ENCODE measurements at places on chromosomes 16 and 17.
A peak's percentile ranks its signal among the peaks of the same experiment; 100 is the strongest.

- DNase-seq = no peak
Observed at GRCh38 chr17:78974635-78975591, 4.8 kb downstream of the LGALS3BP start.

DNA sequence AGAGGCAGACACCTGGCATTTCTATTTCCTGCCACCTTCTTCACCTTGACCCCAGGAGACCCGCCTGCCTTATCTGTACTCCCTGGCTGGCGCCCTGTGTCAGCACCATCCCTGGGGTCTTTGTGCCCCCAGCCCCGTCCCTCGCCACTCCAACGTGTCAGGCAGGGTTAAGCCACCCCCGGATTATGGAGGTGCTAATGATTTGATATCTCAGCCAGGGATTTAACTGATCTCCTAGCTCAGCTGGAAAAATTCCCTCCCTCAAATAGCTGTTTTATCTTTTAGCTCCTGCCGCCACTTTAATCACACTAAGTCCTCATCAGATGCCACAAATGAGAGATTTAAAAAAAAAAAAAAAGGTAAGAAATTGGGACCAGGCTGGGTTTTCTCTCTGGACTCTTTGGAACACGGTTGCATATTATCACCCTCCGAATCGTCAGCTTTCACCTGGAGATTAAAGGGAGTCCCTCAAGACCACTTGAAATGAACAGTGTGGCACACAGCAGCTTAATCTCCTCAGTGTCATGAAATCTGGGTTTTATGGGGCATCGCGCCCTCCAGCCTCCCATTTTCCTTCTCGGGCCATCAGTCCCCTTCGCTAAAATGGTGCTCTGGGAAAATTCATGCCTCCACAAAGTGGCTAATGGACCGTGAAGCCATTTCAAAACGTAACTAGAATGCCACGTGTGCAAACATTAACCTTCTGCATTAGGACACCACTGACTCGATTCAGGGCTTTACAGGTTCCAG is 26.2 kb upstream of the WFDC1 start:
- no peak for DNase-seq

GRCh38 chr16:83666449-83666848 is 141.3 kb upstream of the HSBP1 start:
- no peak for DNase-seq

DNA sequence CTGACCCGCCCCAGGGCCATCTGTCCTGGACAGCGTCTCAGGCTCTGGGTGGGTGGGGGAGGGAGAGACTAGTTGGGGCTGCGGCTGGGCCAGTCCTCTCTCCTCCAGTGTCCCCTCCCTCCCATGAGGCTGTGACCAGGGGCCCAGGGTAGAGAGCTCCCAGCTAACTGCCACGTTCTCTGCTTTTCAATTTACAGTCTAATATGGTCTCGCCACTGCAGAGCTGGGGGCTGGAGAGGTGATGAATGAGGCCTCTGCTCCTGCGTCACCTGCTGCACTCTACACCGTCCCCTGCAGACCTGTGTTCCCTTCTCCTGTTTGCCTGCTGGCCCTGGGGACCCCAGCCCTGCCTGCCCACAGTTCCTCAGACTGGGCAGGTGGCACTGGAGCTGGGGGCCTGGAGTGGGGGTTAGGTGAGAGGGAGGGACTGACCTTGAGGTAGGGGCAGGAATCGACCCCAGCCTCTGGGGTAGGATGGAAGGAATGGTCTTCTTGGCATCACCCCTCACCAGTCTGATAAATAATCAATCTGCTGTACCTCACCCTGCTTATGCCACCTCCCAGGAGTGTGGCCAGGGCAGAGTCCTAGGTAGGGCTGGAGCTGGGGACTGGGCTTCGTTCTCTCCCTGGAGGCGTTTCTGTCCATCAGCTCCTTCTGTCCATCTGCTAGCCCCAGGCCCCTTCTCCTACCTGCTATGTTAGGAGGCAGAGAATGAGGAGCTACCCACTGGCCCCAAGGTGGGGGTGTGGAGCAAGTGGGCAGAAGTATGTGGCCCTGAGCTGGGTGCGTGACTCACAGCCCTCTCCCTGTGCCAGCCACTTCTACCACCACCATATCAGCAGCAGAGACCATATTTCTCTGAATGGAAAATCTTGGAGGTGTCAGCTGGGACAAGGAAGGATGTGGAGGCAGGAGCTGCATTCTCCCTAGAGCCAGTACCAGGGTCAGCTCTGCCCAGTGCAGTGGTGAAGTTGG is 12.9 kb downstream of the SEZ6 start:
- peak; percentile 25 for DNase-seq

- DNase-seq = peak; percentile 77
Observed at GRCh38 chr16:31471875-31472708, at the start of gene TGFB1I1. TGFB1I1 (plus strand) TSS chr16:31472152; CDS start chr16:31472189, 37 bp downstream.

DNA sequence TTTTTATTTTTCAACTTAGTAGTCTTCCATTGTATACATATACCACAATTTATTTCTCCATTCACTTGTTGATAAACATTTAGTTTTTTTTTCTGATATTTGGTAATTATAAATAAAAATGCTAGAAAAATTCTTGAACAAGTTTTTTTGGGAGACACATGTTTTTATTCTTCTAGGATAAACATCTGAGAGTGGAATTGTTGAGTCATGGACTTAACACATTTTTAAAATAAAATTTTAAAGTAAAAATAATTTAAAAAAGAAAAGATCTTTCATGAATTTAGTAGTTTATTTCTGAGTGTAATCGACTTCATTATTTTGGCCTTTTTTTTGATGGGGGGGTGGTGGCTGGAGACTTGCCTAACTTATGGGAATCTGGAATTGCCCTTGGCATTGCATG is 391.1 kb downstream of the KCNJ2 start:
- no peak for DNase-seq

DNA sequence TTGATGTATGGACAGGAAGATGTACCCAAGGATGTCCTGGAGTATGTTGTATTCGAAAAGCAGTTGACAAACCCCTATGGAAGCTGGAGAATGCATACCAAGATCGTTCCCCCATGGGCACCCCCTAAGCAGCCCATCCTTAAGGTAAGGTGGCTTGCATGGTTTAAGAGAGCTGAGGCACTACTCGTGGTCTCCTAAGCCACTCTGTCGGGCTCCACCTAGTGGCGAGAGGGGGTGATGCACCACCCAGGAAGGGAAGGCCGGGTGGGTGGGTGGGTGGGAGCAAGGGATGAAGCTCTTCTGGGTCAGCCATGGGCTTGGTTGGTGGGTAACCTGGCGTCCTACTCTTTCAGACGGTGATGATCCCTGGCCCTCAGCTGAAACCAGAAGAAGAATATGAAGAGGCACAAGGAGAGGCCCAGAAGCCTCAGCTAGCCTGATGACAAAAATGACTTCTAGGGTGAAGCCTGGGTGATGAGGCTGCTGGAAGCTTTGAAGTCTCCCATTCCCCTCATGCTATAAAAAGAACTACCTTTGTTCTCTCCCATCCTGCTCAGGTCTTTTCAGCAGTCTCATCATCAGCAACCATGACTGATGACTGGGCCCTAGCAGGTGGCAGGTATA is 21.5 kb downstream of the GPR179 start:
- DNase-seq = peak; percentile 78

DNA sequence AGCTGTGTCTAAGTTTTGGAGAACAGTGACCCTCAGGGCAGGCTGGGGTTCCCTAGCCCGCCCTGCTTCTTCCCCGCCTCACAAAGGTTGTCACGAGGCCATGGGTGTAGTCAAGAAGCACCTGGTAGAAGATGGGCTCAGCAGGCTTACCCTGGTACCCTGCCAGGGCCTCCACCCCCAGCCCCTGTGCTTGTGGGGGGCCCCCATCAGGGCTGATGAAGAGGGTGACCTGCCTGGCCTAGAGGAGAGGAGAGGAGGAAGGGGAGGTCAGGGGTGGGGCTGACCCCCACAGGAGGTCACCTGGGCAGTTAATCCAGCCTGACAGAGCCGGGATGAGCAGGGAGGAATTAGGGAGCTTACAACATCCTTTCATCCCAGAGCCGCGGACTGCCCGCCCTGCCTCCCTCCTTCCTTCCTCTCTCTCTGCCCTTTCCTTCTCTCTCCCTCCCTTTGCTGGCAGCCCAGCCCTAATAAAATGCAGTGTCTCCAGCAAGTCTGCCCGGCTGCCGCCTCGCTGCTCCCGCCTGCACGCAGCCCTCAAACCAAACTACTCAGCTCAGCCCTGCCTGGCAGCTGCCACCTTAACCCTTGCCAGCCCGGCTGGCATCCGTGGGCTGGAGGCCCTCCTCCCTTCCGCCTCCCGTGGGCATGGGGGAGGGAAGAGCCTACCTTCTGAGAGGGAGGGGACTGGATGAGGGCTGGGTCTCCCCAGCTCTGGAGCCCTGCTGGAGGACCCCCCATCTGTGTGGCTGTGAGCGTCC is 7.2 kb downstream of the DLX3 start:
- DNase-seq = peak; percentile 70

DNA sequence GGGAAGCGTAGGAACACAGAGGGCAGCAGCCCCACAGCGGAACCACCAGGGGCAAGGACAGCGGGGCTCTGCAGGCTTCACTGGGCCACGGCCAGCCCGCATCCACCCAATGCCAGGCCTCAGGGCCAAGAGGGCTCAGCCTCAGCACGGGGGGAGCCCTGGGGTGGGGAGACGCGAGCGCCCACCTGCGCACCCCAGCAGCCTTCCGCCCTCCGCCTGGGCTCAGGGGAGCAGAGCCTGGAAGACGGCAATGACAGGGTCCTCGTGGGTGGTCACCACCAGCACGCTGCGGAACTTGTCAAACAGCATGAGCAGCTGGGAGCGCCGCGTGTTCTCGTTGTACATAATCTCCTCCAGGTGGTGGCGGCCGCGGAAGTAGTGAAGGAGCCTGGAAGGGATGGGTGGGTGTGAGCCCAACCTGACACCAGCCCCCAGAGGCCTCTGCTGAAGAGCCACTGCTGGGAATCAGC is 8.5 kb downstream of the MPG start:
- DNase-seq = no peak

- DNase-seq = no peak
Observed at GRCh38 chr16:10679921-10680320, 14.8 kb downstream of the TEKT5 start.

DNA sequence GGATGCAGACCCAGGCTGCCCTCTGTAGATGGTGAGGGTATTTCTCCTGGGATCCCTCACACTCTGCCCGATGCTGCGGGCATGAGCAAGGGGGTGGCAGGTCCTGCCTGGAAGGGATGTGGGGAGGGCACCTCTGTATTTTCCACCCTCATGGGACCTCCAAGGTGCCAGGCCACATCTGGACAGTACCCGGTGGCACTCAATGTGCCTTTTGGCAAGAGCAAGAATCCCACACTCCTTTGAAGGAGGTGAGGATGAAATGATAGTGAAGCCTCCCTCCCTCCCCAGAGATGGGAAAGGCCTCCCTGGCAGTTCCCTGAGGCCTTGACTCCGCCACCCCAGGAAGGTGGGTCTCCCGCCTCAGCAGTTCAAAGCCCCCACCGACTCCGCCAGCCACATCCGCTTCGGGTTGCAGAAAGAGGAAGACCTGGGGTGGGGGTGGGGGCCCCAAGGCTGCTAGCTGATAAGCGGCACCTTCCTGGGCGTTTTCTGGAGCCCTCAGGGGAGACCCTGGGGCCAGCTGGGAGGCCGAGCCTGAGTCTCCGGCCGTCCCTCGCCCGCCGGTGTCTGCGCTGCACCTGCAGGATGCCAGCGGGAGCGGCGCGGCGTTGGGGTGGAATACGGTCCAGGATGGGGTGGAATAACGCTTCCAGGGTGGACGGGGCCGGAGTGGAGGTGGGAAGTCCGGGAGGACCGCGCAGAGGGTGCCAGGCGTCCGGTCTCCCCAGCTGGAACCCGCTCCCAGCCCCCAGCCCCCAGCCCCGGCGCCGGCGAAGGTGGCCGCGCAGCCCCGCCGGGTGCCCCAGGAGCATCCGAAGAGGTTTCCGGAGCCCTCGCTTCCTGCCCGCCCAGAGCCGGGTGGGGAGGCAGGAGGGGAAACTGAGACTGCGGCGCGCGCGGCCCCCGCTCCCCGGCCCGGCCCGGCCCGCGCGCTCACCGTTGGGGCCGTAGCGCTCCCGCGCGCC is 718 bp downstream of the ATP2A3 start:
- no peak for DNase-seq

DNA sequence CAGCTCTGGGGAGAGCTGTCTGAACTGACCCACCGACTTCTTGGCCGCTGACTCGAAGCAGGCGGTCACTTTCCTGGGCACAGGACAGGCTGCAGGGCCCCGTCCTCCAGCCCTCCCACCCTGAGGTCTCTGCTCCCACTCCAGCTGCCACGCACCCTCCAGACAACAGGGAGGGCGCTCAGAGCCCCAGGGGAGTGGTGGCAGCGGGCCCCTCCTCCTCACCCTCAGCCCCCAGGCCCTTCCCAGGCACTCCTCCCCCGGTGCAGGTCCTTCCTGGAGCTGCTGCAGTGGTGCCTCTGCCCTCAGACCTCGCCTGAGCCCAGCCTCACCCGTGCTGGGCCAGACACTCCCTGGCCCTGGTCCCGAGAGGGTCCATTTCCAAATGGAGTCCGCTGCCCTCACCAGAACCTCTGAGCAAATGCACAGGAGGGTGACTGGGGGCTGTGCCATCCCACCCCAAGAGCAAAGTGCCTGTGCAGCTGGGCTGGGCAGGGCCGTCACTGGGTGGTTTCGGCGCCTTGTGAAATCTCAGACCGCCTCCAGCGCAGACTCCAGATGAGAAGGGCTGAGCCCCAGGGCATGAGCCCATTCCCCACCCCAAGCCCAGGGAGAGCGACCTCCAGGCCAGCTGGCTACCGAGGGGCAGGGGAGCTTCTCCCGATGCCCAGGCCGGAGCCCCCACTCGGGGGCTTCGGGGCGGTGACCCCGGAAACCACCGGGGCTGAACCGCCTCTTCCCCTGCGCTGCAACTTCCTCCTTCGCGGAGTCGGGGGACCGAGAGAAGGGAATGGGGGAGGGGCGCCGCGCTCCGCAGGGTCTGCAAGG is 717 bp downstream of the CYBA start:
- no peak for DNase-seq

- no peak for DNase-seq
Observed at GRCh38 chr16:4976611-4977145, 18.5 kb downstream of the SEC14L5 start.

GRCh38 chr16:26701243-26701886 is 365.4 kb upstream of the C16orf82 start:
- DNase-seq = no peak

DNA sequence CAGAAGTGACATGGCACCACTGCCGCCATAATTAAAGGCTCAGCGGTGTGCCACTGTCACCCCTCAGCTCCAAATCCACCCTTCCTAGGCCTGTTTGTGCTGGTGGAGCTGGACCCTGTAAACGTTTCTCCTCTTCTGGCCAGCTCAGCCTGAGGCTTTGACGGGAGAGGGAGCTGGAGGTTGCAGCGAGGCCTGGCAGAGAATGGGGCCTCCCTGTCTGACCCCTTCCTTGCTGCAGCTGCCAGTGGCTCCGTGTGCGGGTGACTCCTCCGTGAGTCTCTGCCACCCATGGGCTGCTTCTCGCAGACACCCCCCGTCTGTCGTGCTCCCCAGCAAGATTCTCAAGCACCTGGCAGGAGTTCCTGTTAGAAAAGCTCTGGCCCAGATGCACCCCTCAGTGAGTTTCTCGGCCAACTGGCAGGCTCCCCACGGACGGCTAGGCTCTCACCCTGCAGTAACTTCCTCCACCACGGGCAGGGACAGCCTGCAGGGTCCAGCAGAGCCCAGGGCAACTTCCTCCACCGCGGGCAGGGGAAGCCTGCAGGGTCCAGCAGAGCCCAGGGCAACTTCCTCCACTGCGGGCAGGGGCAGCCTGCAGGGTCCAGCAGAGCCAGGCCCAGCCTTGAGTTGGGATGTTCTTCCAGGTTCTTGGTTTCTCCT is 4.7 kb upstream of the CHMP6 start:
- no peak for DNase-seq
